ENCODE measurements at places on chromosomes 6 and 20.

DNA sequence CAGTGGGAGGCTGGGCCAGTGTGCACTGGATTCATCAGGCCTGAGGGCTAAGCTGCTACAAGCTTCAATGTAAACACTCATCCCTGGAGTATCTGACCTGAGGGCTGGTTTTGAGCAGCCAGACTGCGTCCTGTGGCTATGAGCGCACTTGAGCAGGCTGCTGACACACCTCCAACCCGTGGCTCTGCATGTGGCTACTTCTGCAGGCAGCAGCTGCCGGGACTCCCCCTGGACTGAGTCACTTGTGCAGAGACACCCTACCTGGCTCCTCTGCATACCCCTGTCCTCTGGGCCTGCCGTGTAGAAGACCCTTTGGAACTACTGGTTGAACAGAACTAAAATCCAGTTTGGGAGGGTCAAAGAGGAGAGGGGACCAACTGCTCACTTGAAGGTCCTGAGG lies 172.0 kb downstream of the SCP2D1 start:
- no peak for DNase-seq

GRCh38 chr6:139642346-139642745 lies 267.9 kb upstream of the CITED2 start:
- DNase-seq = no peak

- no peak for DNase-seq
These were observed 249.7 kb upstream of the HS3ST5 start for GRCh38 chr6:114592506-114592905.

DNA sequence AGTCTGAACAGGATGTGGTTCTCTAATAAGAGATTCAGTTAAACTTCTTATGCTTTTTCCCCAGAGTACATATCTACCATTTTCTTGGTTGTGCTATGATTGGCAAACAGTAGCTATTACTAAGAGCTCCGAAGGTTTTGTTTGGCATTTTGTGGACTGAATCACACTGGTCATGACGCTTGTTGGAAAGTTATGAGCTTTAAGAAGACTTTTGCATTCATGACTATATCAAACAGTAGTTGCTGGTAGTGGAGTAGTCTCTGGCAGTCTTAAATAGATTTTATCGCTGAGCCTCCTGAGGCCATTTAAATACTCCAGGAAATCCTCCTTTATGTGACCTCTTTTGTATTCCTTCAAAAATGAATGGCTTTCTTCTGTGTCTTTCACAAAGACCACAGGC lies 40.8 kb downstream of the CCDC170 start:
- DNase-seq = no peak

DNA sequence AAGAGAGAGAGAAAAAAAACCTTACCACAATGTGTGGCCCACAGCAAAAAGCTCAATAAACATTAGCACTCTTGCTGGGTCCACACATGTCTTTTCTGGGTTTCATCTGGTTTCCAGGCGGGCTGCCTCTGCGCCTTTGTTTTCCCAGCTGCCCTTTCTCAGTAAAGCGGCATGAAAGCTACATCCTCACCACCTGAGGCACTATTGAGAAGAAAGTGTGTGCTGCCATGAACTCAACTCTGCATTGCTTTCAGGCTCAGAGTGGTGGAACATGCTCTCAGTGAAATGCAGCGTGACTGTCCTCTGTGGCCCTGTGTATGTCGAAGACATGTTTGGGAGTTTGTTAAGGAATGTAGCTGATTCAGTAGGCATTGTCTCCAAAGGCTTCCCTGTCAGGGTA lies 102.3 kb downstream of the LYRM2 start:
- no peak for DNase-seq

DNA sequence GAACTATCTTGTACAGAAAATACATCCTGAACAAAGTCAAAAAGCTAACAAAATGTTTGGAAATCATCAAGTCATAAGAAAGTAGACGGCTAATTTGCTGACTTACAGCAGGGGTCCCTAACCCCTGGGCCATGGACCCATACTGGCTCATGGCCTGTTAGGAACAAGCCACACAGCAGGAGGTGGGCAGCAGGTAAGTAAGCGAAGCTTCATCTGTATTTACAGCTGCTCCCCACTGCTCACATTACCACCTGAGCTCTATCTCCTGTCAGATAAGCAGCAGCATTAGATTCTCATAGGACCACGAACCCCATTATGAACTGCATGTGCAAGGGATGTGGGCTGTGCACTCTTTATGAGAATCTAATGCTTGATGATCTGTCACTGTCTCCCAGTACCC lies 115.5 kb downstream of the CDK19 start:
- no peak for DNase-seq

GRCh38 chr20:25418776-25419175 lies 11.3 kb downstream of the GINS1 start:
- no peak for DNase-seq

Data from effector memory CD8-positive, alpha-beta T cell (primary cell).